MCF 10A (cell line): ENCODE measurements at places on chromosomes 2 and 18. TPM values are rescaled to one million over a fixed set of nuclear protein-coding genes. Genes with fewer than 3 reads are reported as not detected.

- no peak for DNase-seq
Measured at GRCh38 chr2:27583390-27583915, 611 bp downstream of the ZNF512 start.

- peak; percentile 46 for DNase-seq
Measured at GRCh38 chr18:64037812-64038414, 68.0 kb downstream of the SERPINB8 start.

GRCh38 chr2:236758406-236758805 is 188.8 kb downstream of the ACKR3 start:
- DNase-seq = no peak

- no peak for DNase-seq
Measured at GRCh38 chr2:137107904-137108303, 342.6 kb downstream of the THSD7B start.

DNA sequence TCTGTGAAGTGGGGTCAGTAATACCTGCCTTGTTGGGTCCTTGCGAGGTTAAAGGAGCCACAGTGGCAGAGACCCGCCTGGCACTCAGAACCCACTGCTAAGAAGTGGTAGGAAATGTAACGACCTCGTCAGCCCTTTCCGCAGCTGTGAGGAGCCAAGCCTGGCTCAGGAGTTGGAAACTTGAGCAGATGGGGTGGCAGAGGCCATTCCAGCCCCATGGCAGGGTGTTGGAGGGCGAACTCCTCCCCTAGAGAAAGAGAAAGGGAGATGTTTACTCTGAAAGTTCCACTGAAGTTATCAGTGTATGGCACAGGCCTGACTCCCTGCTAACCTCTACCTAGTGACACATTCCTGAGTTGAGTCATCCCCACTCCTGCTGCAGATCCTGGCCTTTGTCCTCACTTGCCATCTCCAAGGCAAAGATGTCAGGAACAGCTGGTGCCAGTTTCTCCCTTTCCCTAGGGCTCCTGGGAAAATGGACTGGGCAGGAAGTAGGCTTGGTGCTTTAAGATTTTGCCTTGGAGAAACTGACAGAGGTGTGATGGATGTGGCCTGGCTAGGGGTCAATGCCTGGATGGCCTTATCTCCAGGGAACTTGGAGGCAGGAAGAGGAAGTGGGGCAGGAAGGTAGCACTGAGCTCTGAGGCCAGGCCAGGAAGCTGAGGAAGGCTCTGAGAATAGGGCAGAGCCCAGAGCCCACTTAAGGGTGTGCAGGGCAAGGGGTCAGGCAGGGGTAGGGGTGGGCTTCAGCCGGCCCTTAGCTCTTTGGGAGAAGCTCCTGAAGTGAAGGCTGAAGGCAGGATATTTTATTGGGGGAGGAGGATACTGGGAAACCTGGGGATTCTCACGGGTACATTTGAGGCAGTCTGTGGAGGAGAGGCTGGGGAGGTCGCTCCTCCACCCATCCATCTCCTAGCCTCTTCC is 888 bp downstream of the VAMP5 start:
- peak; percentile 43 for DNase-seq

DUSP19 gene
- 0.84 and 1.0 TPM in 2 replicates for total RNA-seq

- no peak for DNase-seq
Measured at GRCh38 chr2:9808334-9809063, 34.8 kb upstream of the TAF1B start.

- DNase-seq = no peak
Measured at GRCh38 chr2:12547566-12548170, 169.1 kb upstream of the TRIB2 start.

ASIC4 gene
- total RNA-seq = 0.17 TPM in 1 of 2 replicates, not detected in the other

DNA sequence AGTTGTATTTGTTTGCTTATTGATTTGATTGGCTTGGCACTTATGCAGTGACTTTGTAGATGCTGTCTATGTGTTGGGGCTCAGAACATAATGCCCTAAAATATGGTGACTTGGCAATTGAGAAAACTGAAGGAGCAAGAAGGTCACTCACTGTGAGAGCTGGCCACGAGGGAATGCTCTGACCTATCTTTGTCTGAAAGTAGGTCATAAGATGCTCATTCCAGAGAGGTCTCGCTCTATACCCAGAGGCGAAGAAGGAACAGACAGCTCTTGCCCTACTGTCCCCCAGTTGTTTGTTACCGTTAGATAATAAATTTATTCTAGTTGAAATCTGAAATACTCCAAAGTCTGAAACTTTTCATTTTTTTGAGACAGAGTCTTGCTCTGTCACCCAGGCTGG is 158.5 kb downstream of the TGIF1 start:
- no peak for DNase-seq

GRCh38 chr18:77899972-77900754 is 650.5 kb downstream of the GALR1 start:
- no peak for DNase-seq

DNA sequence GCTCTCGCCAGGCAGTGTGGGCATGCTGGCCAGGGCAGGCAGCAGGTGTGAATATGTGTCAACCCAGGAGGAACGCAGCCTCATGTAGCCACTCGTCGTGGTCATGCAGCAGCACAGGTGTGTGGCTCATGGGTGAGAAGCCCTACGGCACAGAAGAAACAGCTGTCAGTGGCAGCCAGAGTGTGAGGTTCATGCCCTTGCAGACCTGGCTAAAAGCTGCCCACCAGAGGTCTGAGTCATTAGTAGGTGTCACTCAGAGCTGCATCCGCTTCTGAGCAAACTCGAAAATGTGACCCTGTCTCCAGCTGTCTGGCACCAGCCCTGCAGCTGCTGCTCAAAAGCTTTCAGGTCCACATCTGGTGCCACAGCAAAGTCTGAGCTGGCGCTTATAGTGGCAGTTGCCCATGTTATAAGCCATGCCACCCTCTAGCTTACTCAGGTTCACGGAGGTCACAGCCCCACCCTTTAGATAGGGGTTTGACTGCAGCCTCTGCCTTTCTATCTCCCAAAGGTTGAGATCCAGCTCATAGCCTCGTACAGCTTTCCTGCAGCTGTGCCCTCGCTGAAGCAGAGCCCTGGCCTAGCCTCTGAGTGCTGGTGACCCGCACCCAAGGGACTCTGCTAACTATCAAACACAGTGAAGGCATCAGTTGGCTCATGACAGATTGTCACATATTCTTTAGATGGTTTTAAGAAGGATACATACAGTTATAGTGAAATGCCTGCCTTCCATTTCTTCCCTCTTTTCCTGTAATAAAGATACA is 195.0 kb downstream of the CCDC102B start:
- DNase-seq = no peak

DNA sequence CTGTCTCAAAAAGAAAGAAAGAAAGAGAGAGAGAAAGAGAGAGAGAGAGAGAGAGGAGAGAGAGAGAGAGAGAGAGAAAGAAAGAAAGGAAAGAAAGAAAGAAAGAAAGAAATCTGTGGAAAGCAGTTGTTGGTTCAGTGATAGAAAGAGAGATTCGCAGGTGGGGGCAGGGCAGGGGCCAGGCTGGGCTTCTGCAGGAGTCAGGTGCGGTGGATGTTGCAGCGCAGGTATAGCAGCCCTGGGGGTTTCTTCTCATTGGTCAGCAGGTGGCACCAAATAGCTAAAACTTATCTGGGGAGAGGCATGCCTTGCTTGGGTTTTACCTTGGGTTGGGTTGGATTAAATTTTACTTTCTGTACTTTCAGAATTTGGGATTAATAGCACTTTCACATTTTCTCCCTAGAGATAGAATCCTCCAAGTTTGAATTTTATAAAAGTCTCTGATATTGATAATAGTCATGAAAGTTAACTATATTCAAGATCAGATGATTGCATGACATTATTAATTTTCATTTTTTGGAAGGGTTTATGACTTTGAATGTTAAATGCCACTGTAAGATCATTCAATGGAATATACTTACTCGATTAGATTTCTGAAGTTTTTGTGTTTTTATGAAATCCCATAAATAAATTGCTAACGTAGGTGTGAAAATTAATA is 66.6 kb downstream of the SPTBN1 start:
- peak; percentile 92 for DNase-seq

- no peak for DNase-seq
Measured at GRCh38 chr2:174703430-174703829, 60.8 kb downstream of the CHRNA1 start.

SPATS2L gene
- 67.5 and 68.3 TPM in 2 replicates for total RNA-seq

POTEI gene
- not detected in 2 replicates for total RNA-seq

DNA sequence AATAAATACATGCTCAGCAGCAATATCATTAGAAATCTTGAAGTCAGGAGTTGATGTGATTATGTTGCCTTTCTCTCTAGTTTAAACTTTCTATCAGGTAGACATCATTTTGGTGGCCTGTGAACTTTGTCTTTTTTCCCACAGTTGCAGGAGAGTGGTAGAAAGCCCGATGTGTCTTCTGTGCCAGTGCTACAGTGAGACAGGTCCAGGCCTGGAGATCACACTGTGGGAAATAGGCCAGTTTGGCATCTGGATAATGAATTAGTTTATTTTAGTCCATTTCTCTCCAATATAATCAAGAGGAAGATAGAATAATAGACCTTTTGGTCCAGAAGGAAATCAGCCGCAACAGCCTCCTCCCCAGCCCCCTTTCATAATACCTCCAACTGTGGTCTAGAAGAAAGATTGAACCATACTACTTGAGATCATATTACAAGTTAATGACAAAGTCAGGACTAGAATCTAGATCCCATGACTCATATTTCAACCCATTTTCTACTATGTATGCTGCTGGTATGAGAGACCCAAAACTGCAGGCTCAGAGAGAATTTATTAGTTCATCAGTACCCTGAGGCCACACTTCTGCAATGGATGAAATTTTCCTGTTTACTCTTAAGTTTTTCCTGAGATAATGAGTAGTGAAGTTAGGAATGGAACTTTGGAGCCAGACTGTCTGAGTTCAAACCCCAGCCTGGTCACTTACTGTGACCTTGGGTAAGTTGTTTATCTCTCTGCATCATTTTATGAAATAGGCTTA is 20.6 kb downstream of the KCMF1 start:
- DNase-seq = peak; percentile 72

DNA sequence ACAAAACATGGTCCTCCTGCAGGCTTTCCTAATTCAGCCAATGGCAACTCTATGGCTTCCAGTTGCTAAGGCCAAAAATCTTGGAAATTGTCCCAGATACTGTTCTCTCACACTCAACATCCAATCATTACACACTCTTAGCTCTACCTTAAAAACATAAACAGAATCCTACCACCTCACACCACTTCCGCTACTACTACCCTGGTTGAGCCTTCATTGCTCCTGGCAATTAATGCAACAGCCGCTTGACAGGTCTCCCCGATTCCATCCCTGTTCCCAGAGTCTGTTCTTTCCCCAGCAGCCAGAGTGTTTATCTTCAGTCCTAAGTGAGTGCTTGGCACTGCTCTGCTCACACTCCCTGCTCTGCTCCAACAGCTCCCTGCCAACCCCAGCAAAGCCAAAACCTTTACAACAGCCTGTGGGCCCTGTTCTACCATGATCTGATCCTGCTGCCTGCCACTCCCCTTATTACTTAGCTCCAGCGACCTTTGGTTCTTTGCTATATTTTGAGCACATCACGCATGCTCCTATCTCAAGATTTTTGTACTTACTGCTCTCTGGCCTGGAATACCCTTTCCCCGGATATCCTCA is 67.5 kb upstream of the AMMECR1L start:
- DNase-seq = no peak

SPR gene
- 12.9 and 18.1 TPM in 2 replicates for total RNA-seq

PLEK gene
- total RNA-seq = not detected in 2 replicates

SYT4 gene
- total RNA-seq = not detected in 2 replicates

- DNase-seq = no peak
Measured at GRCh38 chr2:222447131-222447530, 22.8 kb downstream of the SGPP2 start.

CCL20 gene
- total RNA-seq = 18.0 and 34.4 TPM in 2 replicates

DNA sequence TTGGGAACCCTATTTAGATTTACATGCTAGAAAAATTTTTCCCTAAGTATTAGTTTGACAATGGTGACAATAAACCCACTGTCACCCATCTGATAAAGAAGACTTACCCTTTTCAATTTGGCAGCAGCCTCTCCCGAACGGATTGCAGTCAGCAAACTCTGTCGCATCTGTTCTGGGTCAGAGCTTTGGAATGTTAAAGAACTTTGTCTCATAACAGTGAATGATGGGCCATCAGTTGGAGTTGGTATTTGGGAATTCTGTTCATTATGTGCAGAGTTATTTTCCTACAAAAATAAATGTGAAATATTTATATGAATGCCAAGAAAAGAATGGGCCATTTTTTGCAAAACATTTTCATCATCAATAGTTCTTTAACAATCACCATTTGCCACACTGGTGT is 70.8 kb upstream of the GRB14 start:
- no peak for DNase-seq

SERPINB3 gene
- total RNA-seq = 0.28 TPM in 1 of 2 replicates, not detected in the other

DNA sequence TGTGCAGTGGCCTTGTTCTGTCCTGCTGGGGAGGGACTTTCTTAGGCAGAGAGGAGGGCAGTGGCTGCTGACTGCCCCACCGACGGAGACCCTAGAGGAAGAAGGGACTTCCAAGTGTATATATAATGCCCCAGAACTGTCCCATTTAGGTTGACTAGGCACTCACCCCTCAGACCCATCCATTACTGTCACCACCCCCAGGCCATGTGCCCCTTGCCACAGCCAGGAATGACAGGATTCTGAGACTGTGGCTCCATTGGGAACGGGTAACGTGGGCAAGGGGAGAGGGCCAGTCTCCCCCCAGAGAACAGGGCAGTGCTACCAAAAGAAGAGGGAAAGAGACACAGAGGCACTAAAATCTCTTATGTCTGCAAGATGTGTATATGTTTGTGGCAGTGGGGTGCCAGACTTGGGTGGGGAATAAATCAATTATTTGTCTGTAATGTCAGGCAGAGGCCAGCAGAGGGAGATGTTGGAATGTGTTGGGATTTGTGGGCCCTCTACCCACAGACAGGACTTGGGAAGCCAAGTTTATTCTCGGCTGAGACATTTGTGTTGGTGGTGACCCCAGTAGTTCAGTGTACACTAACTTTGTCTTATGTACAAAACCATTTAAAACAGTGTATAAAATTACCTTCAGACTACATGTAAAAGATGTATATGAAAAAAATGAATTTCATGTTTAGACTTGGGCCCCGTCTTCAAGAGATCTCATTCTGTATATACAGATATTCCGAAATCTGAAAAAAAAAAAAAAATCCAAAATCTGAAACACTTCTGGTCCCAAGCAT is 24.0 kb upstream of the TMEM37 start:
- DNase-seq = peak; percentile 64

DNA sequence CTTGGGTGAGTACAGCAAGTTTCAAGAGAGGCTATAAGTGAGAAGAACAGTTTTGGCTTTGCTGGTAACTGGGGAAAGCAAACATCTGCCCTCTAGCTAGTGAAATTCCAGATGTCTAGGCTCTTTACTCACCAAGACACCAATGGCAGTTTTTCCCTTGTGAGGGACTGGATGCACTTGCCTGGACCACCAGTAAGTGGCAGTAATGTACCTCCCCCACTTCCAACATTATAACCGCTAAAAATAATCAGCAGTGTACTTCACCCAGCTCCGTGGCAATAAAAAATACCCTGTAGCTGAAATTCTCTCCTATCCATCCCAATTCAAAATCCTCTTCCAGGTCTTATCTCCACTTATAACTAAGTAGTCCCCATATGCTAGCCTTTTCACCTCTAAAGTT is 383.9 kb downstream of the ARHGAP15 start:
- peak; percentile 49 for DNase-seq

GRCh38 chr2:138112536-138112935 is 148.3 kb downstream of the HNMT start:
- DNase-seq = peak; percentile 37

METTL4 gene
- 11.8 and 15.0 TPM in 2 replicates for total RNA-seq

CHRNA1 gene
- not detected in 2 replicates for total RNA-seq

SKA1 gene
- 7.8 and 18.7 TPM in 2 replicates for total RNA-seq
